Aorta (tissue), 5 donors: ENCODE measurements at places on chromosomes 12 and 14.
A peak's percentile ranks its signal among the peaks of the same experiment; 100 is the strongest.

GRCh38 chr12:64010069-64010686 lies 165.7 kb downstream of the SRGAP1 start:
- H3K4me1 ChIP-seq, result no peaks in the 10 kb centered on the region
- no peak overlapping the region for H3K27ac ChIP-seq
- H3K36me3 ChIP-seq, result no peaks in the 10 kb centered on the region
- H3K27me3 ChIP-seq, result no peaks in the 10 kb centered on the region
- H3K4me3 ChIP-seq, result no peak overlapping the region

DNA sequence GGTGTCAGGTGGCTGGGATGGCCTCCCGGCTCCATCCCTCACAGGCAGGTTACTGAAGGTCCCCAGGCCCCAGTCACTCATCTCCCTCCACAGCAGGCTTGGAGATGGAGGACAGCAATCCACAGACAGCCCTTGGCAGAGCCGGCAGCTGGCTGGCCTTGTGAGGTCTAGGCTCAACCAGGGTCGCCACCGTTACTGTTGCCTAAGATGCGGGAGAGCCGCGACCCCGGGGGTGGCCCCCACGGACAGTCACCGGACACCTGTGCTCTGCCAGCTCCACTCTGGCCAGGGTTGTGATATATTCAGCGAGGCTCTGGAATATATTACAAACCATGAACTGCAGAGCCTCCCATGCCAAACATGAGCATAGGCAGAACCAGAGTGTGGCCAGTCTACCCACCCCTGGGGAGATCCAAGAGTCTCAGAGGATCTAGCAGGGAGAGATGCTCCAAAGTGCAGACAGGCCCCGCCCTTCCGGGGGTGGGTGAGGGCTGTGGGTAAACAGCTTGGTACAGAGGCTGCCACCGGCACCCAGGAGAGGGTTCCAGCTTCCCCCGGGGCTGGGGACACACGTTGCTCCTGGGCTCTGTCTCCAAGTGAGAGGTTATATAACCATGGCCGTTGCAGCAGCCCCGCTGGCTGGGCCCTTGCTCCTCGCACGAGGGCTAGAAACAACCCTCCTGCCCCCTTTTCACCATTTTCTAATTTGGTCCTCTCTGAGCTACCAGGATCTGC lies 55.9 kb upstream of the DIO3 start:
- no peaks in the 10 kb centered on the region for H3K4me1 ChIP-seq
- H3K36me3 ChIP-seq, result no peaks in the 10 kb centered on the region
- DNase-seq, result peak; percentile 64
- H3K27ac ChIP-seq, result no peak overlapping the region

GRCh38 chr14:94575730-94576585 lies 5.3 kb upstream of the SERPINA5 start:
- H3K4me1 ChIP-seq, result no peaks in the 10 kb centered on the region
- no peak for DNase-seq
- H3K27me3 ChIP-seq, result no peaks in the 10 kb centered on the region

GRCh38 chr12:47754126-47754525 lies 4.6 kb downstream of the RAPGEF3 start:
- H3K4me3 ChIP-seq, result no peak overlapping the region
- peak overlapping the region; percentile 19 for H3K27ac ChIP-seq
- H3K27me3 ChIP-seq, result no peaks in the 10 kb centered on the region
- peaks cover 2% of the 10 kb centered on the region for H3K4me1 ChIP-seq

- H3K4me1 ChIP-seq, result no peaks in the 10 kb centered on the region
- no peaks in the 10 kb centered on the region for H3K36me3 ChIP-seq
- H3K27me3 ChIP-seq, result no peaks in the 10 kb centered on the region
- no peak for DNase-seq
- no peak overlapping the region for H3K4me3 ChIP-seq
Measured at GRCh38 chr12:56391721-56392120, 29.1 kb upstream of the APOF start.

DNA sequence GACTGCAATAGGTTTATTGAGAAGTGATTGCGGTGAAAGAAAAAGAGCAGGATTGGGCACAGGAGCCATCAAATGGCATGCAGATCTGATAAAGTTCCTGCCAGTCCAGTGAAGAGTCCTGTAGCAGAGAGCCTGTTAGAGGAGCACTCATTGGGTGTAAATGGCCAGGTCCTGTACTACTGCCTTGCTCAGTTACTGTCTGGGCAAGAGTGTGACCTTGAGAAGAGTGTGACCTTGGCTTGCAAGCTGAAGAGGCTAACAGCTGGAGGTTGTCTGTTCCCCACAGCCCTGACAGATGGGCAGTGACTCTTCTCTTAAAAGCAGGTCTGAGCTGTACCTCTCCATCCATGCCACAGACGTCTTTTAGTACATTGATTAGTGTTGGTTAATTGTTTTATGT lies 148.6 kb upstream of the SLC38A2 start:
- no peak for DNase-seq
- no peaks in the 10 kb centered on the region for H3K36me3 ChIP-seq
- peaks cover 5% of the 10 kb centered on the region for H3K4me1 ChIP-seq

- no peak overlapping the region for H3K27ac ChIP-seq
- no peak overlapping the region for H3K4me3 ChIP-seq
- no peaks in the 10 kb centered on the region for H3K27me3 ChIP-seq
- no peaks in the 10 kb centered on the region for H3K36me3 ChIP-seq
Measured at GRCh38 chr14:67814821-67815220, 1.6 kb downstream of the ZFYVE26 start.
